CD4-positive, alpha-beta T cell treated with Interleukin-17A for 4 hours (primary cell): ENCODE measurements at places on chromosomes 1 and 21.
A peak's percentile ranks its signal among the peaks of the same experiment; 100 is the strongest.

- DNase-seq, result no peak
Measured at GRCh38 chr1:30100524-30100862, 622.9 kb downstream of the MATN1 start.

DNA sequence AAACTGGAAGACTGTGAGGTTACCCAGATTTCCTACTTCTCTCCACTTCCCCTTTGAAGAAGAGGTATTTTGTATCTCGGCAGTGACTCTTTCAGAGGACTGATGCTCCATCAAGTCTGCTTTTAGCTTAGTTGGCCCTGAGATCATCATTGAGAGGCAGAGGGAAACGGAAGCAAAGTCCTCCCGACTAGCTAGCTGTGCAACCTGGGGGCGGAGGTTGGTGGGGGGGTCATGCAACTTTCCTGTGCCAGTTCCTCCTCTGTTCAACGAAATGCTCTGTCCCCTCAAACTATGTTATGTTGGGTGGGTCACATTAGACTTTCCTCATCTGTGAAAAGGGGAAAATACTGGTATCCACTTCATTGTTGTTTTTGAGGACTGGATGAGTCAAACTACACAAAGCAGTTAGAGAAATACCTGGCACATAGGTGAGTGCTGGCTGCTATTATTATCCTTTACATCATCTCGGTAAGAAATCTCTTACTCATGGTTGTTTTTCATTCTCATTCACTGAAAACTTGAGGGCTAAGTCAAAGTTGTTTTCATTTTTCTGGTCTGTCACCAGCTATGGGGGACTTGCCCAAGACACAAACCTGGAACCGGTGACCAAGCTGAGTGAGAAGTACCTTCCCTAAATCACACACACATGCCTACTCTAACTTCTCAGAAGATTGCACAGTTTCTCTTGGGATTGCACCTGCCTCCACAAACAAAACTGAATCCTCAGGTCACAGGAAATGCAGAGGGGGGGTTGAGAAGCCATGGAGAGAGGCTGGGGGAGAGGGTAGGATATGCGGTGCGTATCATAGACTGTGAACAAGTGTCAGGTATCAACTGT lies 83.3 kb downstream of the ABCA4 start:
- no peak for DNase-seq

- DNase-seq, result no peak
Measured at GRCh38 chr1:48841966-48842365, 65.3 kb upstream of the BEND5 start.

DNA sequence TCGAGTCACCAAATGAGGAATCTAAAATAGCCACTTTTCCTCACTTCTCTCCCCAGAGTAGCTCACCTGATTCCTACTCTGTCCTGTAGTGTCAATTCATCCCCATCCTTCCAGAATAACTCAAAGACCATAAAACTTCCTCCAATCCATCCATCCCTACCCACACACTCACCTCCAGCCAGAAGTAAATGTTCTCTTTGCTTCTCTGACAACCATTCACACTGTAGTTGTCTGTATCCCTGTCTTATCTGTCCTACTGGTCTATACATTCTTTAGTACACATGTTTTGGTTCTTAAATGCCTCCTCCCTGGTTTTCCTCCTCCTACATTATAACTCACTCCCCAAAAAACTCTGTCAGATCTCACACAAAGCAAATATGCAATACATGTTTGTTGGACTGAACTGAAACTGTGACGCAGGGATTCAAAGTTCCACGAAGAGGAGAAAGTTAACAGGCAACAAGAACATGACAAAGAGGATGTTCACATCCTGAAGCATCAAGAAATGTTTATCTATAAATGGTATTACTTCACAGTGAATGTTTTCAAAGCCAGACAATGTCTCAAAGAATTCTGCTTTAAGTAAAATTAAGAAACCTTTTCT lies 11.0 kb downstream of the TP53BP2 start:
- no peak for DNase-seq

DNA sequence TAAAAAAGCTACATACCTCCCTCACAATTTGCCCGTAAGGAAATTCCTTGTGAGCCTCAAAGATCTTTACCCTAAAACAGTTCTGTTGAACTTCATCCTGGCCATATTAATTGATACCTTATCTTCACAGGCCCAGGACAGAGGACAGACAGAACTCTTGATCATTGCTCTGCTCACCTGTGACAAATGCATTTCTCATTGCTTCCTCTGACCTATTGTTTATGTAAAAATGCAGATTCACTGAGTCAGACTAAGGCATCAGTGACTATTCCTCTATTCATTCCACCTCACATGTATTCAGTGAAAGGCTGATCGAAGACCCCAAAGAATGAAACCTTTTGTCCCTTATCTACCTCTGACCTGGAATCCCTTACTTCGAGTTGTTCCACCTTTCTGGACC lies 61.0 kb downstream of the BACH1 start:
- DNase-seq, result no peak

DNA sequence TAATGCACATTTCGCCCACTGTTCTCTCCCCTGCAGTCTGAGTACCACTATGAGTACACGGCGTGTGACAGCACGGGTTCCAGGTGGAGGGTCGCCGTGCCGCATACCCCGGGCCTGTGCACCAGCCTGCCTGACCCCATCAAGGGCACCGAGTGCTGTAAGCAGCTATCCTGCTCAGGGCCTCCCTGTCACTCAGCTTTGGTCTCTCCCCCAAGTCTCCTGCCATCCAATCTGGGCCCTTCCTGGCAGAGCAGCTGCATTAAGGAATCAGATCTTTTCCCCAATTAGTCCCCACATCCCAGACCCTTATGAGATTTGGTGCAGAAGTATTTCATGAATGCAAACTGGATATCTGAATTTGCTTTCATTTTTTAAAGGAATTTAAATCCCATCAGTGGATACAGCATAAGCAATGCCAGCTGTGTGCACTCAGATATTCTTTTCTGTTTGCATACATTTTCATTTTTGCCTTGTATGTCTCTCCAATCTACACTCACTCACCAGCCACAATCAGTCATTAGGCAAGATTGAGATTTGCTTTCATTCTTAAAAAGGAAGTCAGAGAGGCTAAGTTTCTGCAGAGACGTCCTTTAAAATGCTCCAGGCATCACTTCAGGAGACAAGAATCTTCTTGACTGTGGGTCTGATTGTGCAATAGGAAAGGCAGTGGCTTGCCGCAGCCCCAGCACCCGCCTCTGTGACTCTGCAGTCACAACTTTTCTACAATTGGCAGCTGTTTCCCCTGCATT lies 48.1 kb downstream of the ELAPOR1 start:
- DNase-seq, result peak; percentile 10

DNA sequence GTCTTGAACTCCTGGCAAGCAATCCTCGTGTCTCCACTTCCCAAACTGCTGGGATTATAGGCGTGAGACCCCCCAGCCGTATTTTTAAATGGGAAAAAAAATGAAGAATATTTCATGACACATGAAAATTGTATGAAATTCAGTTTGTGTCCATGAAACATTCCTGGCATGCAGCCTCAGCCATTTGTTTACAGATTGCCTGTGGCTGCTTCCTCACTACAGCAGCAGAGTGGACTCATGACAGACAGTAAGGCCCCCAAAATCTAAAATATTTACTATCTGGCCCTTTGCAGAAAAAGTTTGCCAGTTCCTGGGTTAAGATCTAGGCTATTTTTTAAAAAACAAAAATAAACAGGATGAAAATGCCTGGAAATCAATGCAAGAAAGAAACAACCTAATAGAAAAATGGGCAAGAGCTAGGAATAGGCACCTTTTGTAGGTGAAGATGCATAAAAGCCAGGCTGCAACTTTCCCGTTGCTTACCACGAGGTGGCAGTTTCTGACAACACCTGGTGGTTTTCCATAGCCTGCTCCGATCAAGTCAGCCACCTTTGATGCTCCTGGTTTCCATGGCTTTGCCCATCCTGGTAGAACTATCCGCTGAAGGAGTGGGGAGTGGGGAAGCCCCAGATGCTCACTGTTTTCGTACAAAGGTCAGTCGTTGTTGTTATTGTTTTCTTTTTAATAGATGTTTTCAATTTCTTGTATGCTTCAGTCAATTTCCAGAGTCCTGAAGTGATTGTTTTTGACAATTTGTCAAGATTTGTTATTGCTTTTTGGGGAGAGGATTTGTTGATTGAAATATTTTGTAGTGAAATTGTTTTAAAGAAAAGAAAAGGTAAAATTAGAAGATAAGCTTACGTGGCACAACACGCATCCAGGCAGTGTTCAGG lies 24.3 kb downstream of the UBE2Q1 start:
- DNase-seq, result no peak

GRCh38 chr1:241702442-241703373 lies 50.6 kb downstream of the WDR64 start:
- DNase-seq, result no peak

DNA sequence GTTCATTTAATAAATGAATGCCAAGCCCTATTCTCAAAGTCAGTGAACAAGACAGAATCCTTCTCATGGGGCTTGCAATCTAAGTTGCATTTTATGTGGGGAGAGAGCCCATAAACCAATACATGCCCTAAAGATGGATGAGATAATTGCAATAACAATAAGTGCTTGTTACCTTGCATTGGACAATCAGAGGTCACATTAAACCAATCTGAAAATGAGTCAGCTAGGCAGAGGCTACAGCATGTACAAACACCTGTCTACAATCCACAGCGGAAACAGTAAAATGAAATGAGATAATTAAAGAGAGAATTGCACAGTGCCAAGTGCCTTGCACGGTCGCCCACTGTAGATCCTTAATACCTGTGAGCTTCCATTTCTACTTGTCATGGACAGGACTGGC lies 7.4 kb upstream of the IGFN1 start:
- DNase-seq, result no peak

DNA sequence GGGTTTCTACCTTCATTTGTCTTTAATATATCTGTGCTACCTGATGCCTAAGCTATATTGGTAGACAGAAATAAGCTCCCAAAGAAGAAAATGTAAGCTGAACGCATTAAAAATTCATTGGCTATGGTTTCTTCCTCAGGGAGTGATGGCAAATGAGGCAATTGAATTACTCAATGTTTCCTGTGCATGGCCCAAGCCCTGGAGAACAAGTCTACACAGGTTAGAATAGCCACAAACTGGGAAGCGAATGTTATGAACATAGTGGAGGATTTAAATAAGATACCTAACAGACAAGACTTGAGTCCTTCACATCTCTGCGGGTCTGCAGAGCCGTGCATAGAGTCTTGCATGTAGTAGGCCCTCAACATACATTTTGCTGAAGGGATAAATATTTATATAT lies 350.3 kb downstream of the RWDD3 start:
- no peak for DNase-seq

- no peak for DNase-seq
Measured at GRCh38 chr1:222127526-222128152, 385.8 kb upstream of the DUSP10 start.

GRCh38 chr1:59007820-59008598 lies 224.2 kb upstream of the JUN start:
- DNase-seq, result no peak

GRCh38 chr1:201169971-201170532 lies 15.8 kb upstream of the TMEM9 start:
- no peak for DNase-seq

- no peak for DNase-seq
Measured at GRCh38 chr21:40732253-40733023, 114.5 kb downstream of the DSCAM start.

DNA sequence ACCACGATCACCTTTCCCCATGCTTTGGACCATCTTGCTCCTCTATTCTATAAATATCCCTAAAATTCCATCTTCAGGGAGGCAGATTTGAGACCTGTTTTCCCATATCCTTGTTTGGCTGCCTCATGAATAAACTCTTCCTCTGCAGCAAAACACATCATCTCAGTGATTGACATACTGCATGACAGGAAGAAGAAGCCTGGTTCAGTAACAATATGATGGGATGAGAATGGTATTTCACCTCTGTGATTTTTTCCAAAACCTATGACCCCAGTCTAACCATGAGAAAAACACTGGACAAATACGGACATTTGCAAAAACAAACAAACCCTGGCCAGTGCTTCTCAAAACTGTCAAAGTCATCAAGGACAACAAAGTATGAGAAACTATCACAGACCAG lies 53.8 kb upstream of the ZSWIM5 start:
- DNase-seq, result no peak

GRCh38 chr1:183000167-183000962 lies 22.9 kb upstream of the LAMC1 start:
- no peak for DNase-seq

DNA sequence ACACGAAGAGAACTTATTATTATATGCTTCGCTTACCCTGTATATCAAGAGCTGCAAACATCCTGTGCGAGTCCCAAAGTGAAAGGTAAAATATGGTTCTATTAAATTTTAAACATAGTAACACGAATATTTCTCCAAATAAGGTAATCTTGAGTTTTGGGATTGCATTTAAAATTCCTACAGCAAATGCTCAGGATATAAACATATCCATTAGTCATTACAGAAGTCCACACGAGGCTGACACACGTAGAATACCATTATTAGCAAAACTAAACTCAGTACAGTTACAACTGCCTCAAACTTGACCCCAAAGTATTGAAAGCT lies 282 bp upstream of the LYPLAL1 start:
- no peak for DNase-seq

- no peak for DNase-seq
Measured at GRCh38 chr1:34296059-34296458, 119.4 kb downstream of the C1orf94 start.

DNA sequence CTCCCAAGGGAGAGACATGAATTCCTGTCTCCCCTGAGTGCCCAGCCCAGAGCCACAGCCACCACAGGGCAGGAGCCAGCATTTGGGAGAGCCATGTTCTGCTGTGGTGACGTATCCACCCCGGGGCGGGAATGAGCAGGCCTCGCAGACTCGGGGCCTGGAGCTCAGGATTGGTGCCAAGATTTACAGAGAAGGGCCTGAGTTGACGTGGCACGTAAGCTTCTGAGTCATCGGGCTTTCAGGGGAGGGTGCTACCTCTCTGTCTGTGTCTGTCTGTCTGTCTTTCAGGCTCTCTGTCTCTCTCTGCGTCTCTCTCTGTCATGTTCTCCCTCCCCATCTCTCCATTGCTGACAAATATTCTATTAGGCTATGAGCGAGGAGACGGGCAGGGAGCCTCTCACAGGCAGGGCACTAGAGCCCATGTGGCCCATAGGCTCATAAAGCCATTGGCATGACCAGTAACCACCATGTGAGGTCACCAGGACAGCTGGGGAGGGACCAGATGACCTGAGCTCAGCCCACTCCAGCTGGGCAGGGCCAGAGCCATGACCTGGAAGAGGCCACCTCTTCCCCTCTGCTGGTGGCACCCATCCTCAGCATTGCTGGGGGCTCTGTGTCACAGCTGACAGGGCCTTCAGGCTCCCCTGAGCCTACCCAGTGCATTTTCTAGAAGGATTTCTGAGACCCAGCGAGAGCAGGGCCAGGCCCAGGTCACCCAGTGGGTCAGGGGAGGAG lies 300.0 kb upstream of the VAMP3 start:
- DNase-seq, result no peak

GRCh38 chr1:239237912-239238311 lies 148.5 kb upstream of the CHRM3 start:
- no peak for DNase-seq
